SJSA1 (cell line): ENCODE measurements at places on chromosomes 6 and 20. TPM values are rescaled to one million over a fixed set of nuclear protein-coding genes. Genes with fewer than 3 reads are reported as not detected.

DNA sequence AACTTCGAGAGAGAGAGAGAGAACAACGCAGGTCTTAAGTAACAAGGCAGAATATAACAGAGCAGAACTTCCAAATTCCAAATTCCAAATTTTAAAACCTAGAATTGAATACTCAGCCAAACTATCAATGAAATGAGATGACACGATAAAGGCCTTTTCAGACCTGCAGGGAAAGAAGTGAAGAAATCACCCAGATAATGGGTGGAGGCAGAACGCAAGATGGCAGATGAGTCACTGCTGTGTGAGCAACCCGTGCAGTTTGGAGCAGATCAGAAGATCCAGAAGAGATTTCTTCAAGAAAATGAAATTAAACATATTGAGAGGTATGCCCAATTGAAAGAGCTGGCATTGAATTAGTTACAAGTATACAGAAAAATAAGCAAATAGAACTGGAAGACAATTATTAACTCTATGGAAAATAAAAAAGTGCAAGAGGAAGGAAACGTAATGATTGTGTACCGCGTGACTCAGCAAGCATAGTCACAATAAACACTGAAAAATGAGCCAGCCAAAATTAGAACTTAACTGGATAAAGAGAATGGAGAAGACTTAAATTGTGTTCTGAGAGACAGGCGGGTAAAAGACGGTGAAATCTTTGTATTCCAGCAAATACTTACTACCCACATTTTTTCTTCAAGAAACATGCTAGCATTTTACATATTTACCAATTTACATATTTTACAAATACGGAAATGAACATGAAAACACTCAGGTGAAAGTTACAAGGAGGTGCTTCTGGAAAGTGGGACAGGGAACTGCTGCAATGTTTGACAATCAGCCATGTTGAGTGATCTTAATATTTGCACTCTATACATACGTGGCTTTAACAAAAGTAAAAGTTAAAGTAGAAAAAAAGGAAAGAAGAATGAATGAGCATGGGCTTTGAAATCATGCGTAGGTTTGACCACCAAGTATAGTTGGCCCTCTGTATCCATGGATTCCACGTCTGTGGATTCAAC, 87.9 kb upstream of the CDYL start:
- peak; percentile 66 for DNase-seq

DNA sequence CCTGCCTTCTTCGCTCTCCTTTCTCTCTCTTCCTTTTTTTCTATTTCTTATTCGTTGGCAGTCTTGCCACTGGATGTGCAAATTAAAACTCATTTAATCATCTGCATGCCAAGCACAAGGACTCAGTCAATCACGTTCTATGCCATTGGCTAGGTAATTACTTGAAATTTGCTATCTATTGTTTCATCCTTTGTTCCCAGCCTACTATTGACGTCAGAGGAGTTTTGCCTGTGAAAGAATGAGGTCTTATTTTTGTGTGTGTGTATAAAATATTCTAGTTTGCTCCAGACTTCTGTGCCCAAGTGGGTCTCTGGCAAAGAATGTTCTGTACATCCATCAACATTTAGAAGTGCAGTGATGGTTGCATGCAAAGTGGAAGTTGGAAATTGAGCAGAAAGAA, 132.3 kb upstream of the DOK5 start:
- no peak for DNase-seq

- no peak for DNase-seq
These were observed 150.2 kb downstream of the LRFN2 start for GRCh38 chr6:40436685-40437604.

GRCh38 chr6:98131290-98131990, 702.9 kb upstream of the POU3F2 start:
- DNase-seq, result no peak

GRCh38 chr20:42982218-42982617, 207.5 kb downstream of the PTPRT start:
- DNase-seq, result no peak

DNA sequence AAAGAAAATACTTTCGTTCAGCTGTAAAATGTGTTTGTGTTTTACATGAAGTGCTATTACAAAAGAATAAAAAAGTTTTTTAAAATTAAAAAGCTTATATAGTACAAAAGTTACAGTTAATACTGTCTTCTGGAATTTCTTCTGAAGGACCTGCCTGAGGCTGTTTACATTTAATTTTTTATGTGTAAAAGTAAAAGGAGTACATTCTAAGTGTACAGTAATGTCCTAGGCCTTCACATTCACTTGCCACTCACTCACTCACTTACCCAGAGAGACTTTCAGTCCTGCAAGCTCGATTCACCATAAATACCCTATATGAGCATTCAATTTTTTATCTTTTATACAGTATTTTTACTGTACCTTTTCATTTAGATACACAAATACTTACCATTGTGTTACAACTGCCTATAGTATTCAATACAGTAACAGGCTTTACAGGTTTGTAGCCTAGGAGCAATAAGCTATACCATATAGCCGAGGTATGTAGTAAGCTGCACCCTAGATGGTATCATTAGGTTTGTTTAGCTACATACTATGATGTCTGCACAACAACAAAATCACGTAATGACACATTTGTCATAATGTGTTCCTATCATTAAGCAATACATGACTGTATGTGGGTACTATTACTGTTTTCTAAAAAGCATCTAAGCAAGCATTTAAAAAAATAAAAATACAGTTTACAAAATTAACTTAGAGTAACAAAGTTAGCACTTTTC, 33.0 kb downstream of the RNF146 start:
- DNase-seq, result no peak

GRCh38 chr6:1325461-1326309, 13.8 kb downstream of the FOXQ1 start:
- peak; percentile 92 for DNase-seq

DNA sequence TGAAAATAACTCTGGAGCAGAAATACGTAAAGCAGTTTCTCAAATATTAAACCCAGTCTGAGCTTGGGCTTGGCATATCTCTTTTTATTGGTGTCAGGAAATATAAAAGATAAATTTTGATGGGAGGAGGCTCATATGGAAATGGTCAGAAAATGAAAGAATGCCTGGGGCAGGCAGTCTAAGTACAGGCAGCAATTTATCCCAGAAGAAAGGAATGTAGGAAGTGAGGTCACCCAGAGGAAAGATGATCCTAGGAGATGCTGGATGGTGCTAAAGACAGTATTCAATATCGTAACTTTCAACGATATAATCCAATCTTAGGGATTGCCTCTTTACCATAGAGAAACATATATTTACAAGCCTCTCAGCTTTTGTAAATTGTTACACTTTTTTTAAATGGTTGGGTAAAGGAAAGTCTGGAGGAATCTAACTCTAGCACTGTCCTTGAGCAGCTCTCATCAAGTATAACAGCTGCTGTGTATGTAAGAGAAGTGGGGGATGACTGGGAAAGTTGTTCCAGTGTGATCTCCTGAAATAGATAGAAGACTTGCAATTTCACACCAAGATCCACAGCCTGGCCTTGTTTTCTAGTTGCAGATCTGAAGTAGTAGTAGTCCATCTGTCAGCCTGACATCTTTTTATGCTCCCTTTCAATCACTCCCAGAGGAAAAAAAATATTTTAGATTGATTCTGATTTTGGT, 256.9 kb upstream of the SASH1 start:
- DNase-seq, result no peak

- no peak for DNase-seq
These were observed 23.1 kb upstream of the CGA start for GRCh38 chr6:87118054-87118453.

DNA sequence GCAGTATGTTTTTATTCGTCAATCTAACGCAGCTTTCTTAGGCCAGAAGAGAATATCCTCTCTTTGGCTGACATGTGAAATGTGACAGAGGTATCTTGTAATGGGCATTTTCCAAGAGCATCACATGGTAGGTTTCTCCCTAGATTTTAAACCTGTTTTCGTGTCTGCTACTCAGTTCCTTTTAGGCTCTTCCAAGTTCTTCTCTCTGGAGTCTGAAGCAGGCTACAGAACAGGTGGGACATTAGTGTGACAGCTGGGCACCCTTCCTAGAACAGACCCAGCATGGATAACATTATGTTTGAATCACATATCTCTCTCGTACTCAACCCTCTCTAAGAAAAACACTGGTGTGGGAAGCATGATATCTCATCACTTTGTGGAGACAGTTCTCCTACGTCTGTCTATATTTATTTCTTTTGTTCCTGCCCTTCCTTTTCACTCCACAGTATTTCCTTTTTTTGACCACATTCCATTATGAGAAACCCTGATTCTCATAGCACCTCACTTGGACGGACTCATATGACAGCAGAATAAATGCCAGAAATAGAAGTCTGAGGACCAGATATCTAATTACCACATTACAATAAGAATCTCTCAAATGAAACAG, 263.4 kb downstream of the NKAIN2 start:
- DNase-seq, result no peak

- no peak for DNase-seq
These were observed 71.7 kb upstream of the GTSF1L start for GRCh38 chr20:43798291-43799149.

HCRTR2 gene
- not detected in 2 replicates for total RNA-seq

RHAG gene
- total RNA-seq, result not detected in 2 replicates

SSR1 gene
- 153 and 169 TPM in 2 replicates for total RNA-seq

MTFR2 gene
- total RNA-seq, result 4.6 and 10.6 TPM in 2 replicates

HM13 gene
- 28.2 and 68.1 TPM in 2 replicates for total RNA-seq

GPLD1 gene
- total RNA-seq, result 0.34 and 0.74 TPM in 2 replicates

PTCHD4 gene
- total RNA-seq, result 1.4 and 2.9 TPM in 2 replicates

TRIM27 gene
- 38.2 and 61.4 TPM in 2 replicates for total RNA-seq

SPATS1 gene
- total RNA-seq, result not detected in 2 replicates
